ENCODE measurements at places on chromosomes 4 and X. TPM values are rescaled to one million over a fixed set of nuclear protein-coding genes. Genes with fewer than 3 reads are reported as not detected.

Gene GLRA3
- not detected for total RNA-seq

Gene SLC10A7
- 12.1 TPM for total RNA-seq

Gene MAGED4
- total RNA-seq: not detected

Gene DDX53
- total RNA-seq: not detected

Gene GRSF1
- total RNA-seq: 76.1 TPM

Gene FAM13A
- total RNA-seq: 10.3 TPM

Gene GYPE
- not detected for total RNA-seq

Gene FOXP3
- 0.88 TPM for total RNA-seq

Gene PGAM4
- total RNA-seq: not detected

Gene MAGEB2
- not detected for total RNA-seq

Gene GAGE1
- total RNA-seq: not detected

Gene FAM9C
- not detected for total RNA-seq

Gene ZFYVE28
- 0.70 TPM for total RNA-seq

Gene ATP2B3
- not detected for total RNA-seq

Gene SRPX
- 2.2 TPM for total RNA-seq

Gene CT55
- total RNA-seq: not detected

Gene CRLF2
- not detected for total RNA-seq

Gene SYTL4
- 6.1 TPM for total RNA-seq

Gene VCX3A
- not detected for total RNA-seq

Gene EXOC1L
- not detected for total RNA-seq

Gene RAB9B
- 1.6 TPM for total RNA-seq

Gene C4orf51
- not detected for total RNA-seq

Gene CYBB
- total RNA-seq: 0.23 TPM

Gene ANXA10
- total RNA-seq: not detected

Gene CLGN
- 5.5 TPM for total RNA-seq

Gene TMEM271
- not detected for total RNA-seq

Gene OTC
- total RNA-seq: not detected

Gene CBLL2
- not detected for total RNA-seq

Gene DDIT4L
- 4.7 TPM for total RNA-seq

Gene SLITRK4
- total RNA-seq: not detected

Gene SLC10A3
- total RNA-seq: 22.5 TPM

Gene RRH
- total RNA-seq: 0.37 TPM

Gene SLC10A4
- 1.7 TPM for total RNA-seq

Gene LPAR4
- total RNA-seq: not detected

Gene APOO
- 23.4 TPM for total RNA-seq
